ENCODE measurements at places on chromosomes 1 and 21.

DNA sequence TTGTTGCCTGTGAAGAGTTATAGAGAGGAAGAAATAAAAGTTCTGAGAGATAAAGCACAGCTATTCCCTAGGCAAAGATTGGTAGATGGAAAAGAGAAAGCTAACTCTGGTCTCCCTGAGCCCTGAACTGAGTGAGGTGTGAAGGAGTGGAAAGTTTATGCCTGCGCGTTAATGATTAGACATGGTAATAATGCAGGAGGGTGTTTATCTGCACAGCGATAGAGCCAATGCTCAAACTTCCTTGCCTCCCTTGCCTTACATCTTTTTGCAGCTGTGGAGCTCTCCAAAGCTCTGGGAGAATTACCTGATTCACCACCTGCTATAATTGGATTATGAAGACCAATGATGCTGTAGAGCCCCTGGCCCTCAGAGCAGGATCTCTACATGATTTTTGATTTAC lies 32.8 kb upstream of the CHRM3 start:
- no peak for DNase-seq

- no peak for DNase-seq
Observed at GRCh38 chr21:44815852-44816628, 1.8 kb downstream of the SUMO3 start.

DNA sequence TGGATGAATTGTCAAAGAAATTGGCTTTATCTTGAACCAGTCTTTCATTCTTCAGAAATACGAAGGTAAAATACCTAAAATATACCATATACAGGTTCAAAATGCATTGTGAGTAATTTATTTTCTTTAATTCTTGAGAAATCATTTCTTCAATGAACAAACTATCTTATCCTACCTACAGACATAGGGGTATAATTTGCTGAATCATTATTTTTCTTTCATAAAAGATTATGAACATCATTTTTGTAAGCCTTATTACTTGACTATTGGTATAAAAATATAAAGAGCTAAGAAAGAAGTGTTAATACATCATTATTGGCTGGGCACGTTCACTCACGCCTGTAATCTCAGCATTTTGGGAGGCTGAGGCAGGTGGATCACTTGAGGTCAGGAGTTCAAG lies 167.7 kb downstream of the DNAH14 start:
- no peak for DNase-seq

DNA sequence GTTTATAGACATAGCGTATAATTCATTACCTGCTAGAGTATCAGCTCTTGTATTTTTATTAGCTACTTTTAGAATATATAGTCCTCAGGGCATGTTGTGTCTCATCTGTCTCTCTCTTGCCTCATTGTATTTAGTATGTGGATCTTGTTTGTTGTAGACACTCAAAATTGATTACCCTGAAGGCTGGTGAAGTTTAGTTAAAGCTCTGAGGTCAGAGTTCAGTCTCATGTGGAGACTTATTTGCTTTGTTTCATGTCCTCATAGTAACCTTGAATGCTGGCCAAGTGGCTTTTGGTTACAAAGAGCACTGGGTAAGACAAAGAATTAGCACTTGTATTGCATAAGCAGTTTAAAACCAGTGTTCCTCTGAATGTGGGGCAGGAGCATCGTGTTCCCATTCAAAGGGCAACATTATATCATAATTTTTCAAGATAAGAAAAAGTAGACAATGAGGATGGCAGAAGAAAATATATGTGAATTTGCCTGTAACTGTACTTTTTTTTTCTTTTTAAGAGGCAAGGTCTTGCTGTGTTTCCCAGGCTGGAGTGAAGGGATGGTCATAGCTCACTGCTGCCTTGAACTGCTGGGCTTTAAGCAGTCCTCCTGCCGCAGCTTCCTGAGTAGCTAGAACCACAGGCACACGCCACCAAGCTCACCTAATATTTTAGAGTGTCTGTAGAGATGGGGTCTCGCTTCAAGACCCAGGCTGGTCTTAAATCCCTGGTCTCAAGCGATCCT lies 17.4 kb downstream of the CNST start:
- peak; percentile 55 for DNase-seq

DNA sequence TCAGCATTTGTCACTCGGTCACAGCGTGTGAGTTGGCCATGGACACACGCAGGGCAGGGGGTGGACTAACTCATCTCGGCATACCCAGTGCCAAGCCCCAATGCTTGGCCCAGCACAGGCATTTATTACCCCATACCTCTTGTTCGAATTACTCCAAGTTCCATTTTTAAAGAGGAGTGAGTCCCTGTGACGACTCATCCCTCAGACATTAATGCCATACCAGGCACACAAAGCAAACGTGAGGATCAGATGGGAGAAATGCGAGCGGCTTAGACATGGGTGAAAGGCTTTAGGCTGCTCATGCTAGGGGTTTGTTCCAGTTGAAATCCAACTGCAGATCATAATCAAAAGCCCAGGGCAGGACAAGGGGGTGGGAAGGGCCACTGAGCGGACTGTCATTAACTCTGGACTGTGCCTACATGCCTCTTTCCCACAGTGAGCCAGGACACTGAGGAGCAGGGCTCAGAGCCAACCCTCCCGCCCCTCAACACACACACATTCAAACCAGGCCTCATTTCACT lies 118.5 kb upstream of the NGF start:
- DNase-seq: peak; percentile 50

DNA sequence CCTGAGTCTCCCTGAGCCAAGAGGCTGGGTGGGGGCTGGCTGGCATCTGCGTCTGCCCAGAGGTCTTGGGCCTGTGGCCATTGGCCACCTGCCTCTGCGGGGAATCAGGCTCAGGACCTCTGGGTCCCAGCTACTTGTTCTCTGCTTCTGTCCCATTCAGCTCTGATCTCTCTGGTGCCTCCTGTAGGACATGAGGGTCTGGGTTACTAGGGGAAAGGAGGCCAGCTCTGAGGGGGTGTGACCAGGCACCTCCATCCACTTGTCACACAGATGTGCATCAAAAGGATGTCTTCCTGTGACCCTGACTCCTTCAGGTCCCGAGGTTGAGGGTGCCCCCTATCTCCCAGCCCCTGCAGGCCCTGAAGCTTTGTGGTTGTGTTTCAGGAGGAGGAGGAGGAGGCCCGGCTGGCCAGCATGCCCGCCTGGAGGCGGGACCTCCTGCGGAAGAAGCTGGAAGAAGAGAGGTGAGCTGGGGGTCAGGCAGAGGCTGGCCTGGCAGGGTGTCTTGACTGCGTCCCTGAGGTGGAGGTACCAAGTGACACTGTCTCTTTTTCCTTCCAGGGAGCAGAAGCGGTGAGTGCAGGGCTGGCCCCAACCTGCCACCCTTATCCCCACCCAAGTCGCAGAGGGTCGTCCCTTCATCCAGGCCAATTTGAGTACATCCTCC lies 9.0 kb downstream of the TNFRSF25 start:
- DNase-seq: no peak

DNA sequence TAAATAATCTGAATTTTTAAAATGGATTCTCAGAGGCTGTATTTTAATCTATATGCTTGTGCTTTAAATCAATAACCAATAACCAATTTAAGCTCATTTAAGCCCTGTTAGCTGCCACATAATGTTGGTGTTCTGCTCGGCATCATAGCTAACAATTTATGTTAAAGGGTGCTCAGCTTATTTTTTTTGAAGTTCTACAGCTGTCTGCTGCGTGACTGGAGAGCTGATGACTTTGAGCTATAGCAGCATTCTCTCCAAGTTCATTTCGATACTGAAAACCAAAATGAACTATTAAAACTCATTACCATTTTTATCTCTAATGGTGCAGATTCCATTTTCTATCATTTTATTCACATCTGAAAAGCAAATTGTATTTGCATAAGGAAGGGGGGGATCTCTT lies 357.8 kb downstream of the AJAP1 start:
- DNase-seq: no peak

GRCh38 chr1:61887931-61888564 lies 145.8 kb downstream of the PATJ start:
- no peak for DNase-seq

DNA sequence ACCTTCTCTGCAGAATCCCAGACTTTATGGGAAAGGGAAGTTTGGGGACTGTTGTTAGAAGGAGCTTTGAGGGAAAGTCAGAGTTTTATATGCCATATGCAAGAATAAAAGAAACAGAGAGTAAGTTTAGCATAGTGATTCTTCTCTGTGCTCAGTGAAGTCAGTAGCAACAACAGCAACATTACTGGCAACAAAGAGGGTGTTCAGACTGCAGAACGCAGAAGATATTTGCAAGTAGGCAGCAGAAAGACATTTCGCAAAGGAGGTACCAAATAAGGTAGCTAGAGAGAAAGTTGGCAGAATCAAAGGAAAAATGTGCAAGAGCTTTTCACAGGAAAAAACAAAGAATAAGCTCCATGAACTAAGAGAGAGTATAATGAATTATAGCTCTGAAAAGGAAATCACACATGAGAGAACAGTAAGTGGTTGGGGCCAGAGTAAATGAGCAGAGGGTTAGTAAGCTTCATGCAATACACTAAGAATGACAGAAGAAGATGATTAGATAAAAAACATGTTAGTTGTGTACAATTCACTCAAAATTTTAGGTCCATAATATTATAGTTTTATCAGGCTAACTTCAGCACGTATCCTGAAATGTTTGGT lies 98.1 kb downstream of the NEGR1 start:
- no peak for DNase-seq

DNA sequence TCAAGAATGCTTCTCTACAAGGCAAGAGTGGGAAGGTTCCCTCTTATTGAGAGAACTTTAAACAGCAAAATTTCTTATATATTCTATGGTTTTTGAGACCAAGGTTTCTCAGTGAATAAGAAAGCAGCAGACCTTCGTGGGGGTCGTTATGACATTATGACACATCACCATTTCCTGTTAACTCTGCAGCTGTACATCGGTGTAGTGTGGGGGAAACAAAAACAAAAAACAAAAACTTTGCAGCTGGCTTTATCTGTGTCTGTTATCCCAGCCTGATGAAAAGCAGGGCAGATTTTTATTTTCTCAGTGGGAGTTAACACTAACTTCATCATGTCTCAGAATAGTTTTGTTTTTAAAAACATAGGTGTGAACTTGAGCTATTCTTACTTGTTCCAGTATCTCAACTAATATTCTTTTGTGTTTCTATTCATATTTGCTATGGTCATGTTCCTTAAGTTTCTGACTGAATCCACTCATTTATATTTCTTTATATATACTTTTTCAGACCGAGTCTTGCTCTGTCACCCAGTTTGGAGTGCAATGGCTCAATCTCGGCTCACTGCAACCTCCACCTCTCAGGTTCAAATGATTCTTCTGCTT lies 2.1 kb downstream of the SDE2 start:
- DNase-seq: no peak

- DNase-seq: peak; percentile 63
Observed at GRCh38 chr1:47437447-47438164, at the start of gene FOXD2. FOXD2 (plus strand) TSS chr1:47438044; CDS start chr1:47438136, 92 bp downstream.
